ENCODE measurements at places on chromosomes 1 and 21. TPM values are rescaled to one million over a fixed set of nuclear protein-coding genes. Genes with fewer than 3 reads are reported as not detected.

The RPL22 gene
- total RNA-seq: 434 TPM

The WNT9A gene
- 6.9 TPM for total RNA-seq

The ZNF697 gene
- 1.5 TPM for total RNA-seq

The NCMAP gene
- 0.08 TPM for total RNA-seq

The FCRL2 gene
- total RNA-seq: not detected

The PLEKHN1 gene
- 5.2 TPM for total RNA-seq

The AMPD1 gene
- not detected for total RNA-seq

The LRRC39 gene
- total RNA-seq: 0.06 TPM

The MCOLN2 gene
- 2.4 TPM for total RNA-seq

The DENND1B gene
- 3.0 TPM for total RNA-seq

The C1orf115 gene
- total RNA-seq: 4.6 TPM

The WNT3A gene
- total RNA-seq: not detected

The ERG gene
- not detected for total RNA-seq

The ACTN2 gene
- total RNA-seq: 0.05 TPM

The CD160 gene
- not detected for total RNA-seq

The CCDC28B gene
- 2.2 TPM for total RNA-seq

The CSDE1 gene
- 177 TPM for total RNA-seq

The CNIH3 gene
- 0.66 TPM for total RNA-seq

The SHISAL2A gene
- total RNA-seq: 0.86 TPM

The S100A4 gene
- total RNA-seq: 1,517 TPM

All from A549 treated with Hydrocortisone at 1 μM for 4 hours (cell line).